CD4-positive, alpha-beta T cell treated with Interleukin-17A for 4 hours (primary cell): ENCODE measurements at places on chromosomes 13 and 19.
A peak's percentile ranks its signal among the peaks of the same experiment; 100 is the strongest.

DNA sequence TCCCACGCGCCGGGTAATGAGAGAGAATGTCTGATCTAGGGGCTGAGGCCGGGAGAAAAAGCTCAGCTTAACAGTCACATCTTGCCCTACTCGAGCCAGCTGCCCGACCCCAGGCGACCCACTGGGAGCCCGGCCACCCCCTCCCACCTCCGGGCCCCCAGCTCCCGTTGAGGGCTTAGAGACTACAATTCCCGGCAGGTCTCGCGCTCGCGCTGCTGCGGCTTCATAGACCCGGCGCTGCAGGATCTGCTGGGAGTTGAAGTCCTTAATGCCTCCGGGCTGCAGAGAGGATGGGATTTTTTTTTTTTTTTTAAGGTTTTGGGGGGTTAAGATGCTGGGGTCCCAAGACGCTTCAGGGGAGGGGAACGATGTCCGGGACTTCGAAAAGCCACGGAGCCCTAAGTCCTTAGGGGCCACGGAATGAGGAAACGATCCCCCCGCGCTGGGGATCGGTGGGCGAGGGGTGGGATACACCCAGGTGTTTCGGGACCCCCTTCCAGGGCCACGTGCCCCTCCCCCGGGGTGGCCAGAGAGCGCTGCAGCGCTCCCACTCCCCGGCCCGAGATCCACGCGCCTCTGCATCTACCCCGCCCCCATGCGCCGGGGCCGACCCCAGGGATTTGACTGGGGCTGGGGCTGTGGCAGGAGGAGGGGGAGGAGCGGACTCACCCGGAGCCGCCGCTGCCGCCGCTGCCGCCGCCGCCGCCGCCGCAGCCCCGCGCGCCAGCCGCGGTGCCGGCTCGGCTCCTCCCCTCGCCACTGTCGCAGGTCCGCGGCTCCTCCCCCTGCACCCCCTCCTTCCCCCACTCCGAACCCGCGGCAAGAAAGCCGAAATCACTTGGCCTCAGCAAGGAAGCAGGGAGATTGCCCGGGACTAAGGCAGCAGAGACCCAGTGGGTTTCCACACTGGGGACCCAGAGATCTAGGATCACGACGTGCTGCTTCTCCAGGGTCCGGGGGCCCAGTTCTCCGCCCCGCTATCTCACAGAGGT lies at the start of gene SYT3:
TSS of gene SYT3 (minus strand) at position 761 of the 992 bp plus-strand sequence. CDS start 2,470 bp downstream, outside the sequence.
- peak; percentile 53 for DNase-seq

GRCh38 chr13:27966641-27967202 lies 2.4 kb downstream of the CDX2 start:
- no peak for DNase-seq

DNA sequence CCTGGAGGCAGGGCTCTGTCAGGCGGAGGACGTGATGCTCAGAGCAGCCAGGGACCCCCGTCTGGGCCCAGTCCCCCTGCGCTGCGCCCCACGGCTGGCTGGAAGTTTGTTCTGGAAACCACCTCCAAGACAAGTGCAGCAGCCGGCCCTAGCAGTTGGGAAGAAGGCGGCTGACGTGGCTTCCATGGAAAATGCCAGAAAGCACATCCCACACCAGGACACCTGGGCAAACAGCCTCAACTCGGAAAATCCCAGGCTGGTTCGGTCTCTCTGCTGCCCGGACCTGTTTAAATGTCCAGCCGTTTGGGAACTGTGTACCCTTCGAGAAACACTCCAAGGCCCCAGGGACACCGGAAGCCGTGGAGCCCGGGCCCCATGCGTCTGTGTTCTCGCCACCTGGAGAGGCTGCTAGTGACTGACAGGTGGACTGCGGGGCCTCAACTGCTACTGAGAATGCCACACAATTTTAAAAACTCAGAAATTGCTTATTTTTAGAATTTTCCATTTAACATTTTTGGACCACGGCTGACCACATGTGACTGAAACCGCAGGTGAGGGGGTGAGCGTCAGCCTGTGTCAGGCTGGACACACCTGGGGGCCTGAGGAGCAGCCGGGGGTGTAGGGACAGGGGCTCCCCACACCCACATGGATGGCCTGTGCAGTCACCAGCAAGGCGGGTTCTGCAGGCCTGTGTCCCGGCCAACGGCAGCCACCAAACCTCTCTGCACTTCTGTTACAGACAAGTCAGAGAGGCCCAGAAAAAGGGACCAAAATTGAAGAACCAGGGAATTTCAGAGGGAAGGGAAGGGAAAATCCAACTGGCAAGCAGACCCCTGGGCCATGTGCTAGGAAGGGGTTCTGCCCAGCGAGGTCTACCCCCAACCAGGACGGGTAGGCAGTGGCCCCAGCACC lies 31.7 kb downstream of the RASA3 start:
- DNase-seq, result no peak

- no peak for DNase-seq
Observed at GRCh38 chr19:7195046-7195445, 99.2 kb downstream of the INSR start.

GRCh38 chr19:12794971-12795381 lies 3.7 kb downstream of the JUNB start:
- DNase-seq, result no peak

DNA sequence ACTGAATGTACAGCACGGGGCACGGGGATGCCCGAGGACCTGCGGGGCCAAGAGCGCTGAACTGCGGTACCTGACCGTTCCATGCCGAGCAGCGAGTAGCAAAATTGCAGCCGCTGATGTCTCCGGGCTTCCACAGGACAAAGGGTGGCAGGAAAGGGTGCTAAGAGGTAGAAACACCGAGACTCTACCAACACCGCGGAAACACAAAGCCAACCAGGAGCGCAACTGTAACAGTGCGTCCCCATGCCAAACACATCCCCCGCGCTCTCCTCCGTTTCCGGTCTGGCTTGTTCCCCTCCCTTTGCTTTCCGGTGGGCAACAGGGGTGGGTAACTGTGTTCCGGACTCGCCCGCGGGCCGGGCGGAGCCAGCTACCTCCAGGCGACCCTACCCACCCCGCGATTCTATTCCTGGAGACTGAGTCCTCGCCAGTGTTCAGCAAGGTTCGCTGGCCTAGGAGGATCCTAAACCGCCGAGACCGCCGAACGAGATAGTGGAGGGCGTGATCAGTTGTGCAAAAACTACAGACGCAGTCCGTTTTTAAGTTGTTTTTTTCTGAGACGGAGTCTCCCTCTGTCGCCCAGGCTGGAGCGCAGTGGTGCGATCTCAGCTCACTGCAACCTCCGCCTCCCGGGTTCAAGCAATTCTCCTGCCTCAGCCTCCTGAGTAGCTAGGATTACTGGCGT lies 34.9 kb upstream of the NEK3 start:
- peak; percentile 84 for DNase-seq

DNA sequence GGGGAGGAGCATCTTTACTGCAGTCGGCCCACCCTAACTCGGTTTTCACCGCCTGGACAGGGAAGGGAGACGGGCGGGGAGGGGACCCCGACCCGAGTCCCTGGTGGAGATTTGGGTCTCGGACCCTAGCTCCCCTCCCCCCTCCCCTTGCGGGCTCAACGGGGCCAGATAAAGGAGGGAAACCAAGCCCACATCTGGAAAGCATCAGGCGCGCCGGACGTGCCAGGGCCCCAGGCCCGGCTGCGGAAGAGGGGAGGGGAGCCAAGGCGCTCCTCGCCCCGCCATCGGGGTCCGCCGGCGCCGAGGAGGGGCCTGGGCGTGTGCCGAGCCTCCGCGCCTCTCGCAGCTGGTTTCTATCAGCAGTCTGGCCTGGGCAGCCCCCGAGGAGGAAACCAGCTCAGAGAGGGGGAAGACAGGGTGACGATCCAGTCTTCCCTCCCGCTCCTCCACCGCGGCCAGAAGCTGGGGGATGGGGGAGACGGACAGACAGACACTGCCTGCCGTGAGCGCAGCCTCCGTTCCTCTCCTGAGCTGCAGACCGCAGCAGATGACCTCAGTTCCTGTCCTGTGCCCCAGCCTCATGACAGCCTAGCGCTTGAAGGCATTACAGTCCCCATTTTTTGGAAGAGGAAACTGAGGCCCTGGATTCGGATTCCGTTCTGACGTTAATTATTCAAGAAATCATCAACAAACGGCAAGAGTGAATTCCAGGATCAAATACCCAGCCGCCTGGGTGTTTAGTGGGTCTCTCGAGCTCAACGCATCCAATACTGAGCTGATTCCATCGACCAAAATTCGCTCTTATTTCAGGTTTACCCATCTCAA lies 3.6 kb upstream of the GNG8 start:
- peak; percentile 23 for DNase-seq

DNA sequence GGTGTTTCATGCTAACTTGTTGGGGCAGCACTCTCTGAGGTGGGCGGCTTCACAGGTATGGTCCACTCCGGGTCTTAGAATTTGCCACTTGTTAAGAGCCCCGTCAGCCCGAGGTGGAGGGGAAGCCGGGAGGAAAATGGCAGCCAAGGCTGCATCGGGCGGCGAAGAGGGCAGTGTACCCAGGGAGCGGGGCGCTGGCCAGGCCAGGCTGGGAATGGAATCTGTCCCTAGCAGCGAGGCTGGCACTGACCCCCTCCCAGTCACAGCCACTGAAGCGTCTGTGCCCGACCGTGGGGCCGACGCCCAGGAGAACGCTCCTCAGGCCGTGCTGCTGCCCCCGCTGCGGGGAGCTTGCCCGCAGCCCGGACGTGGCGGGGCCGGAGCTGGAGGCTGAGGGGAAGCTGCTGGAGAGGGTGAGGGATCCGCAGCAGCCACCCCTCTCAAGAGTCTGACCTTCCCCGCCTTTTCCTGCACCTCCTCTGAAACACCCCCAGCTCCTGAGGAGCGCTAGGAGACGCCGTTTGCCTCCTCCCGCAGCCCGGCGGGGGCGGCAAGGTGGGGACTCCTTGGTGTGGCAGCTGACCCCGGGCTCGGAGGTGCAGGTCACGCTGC lies 313.8 kb upstream of the SPRY2 start:
- DNase-seq, result no peak

GRCh38 chr19:43934055-43934984 lies 762 bp downstream of the ZNF45 start:
- no peak for DNase-seq
